ENCODE measurements at places on chromosomes 7 and 10. TPM values are rescaled to one million over a fixed set of nuclear protein-coding genes. Genes with fewer than 3 reads are reported as not detected.

The ODAD2 gene
- 0.39 TPM for total RNA-seq

The SLC16A9 gene
- 0.86 TPM for total RNA-seq

The JAKMIP3 gene
- total RNA-seq = 0.83 TPM

The PIP gene
- total RNA-seq = not detected

The ATG9B gene
- total RNA-seq = not detected

The FKBP6 gene
- not detected for total RNA-seq

The TAS2R40 gene
- total RNA-seq = not detected

The OR2A7 gene
- not detected for total RNA-seq

The ANXA11 gene
- 126 TPM for total RNA-seq

The OR6B1 gene
- total RNA-seq = not detected

The NOBOX gene
- not detected for total RNA-seq

The ENO4 gene
- 1.1 TPM for total RNA-seq

The IRF5 gene
- 7.8 TPM for total RNA-seq

The CPXM2 gene
- total RNA-seq = 91.2 TPM

The CREB5 gene
- 6.6 TPM for total RNA-seq

Data from esophagus muscularis mucosa (tissue), 4 donors.